ENCODE measurements at places on chromosomes 7 and 10. TPM values are rescaled to one million over a fixed set of nuclear protein-coding genes. Genes with fewer than 3 reads are reported as not detected.

CCL24 gene
- not detected for polyA plus RNA-seq

ATRNL1 gene
- 3.7 TPM for polyA plus RNA-seq

GARIN1A gene
- 0.44 TPM for polyA plus RNA-seq

OR6B1 gene
- not detected for polyA plus RNA-seq

GRCh38 chr7:73830681-73831583, at the start of gene CLDN4:
Gene CLDN4, plus strand, starts transcription at chr7:73830996. Its CDS starts 206 bp downstream, at chr7:73831202.
- peak; percentile 92 for DNase-seq

- DNase-seq: no peak
These were observed 3.2 kb upstream of the NFKB2 start for GRCh38 chr10:102392306-102392705.

DNA sequence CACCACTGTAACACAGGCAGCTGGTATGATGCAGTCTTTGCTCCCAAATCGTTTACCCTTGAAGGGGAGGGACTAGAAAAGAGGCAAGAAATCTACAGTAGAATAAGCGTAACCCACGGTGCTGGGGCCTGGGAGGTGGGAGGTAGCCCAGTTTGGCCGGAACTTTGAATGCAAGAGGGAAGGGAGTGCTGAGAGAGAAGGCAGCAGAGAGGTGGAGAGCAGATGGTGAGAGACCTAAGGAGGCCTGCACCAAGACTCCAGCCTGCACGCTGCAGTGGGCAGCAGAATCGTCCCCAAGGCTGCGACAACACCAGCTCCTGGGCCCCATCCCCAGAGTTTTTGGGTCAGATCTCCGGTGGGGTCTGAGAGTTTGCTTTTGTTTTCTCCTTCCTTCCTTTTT, 547.5 kb downstream of the GALNT17 start:
- DNase-seq: no peak

DNA sequence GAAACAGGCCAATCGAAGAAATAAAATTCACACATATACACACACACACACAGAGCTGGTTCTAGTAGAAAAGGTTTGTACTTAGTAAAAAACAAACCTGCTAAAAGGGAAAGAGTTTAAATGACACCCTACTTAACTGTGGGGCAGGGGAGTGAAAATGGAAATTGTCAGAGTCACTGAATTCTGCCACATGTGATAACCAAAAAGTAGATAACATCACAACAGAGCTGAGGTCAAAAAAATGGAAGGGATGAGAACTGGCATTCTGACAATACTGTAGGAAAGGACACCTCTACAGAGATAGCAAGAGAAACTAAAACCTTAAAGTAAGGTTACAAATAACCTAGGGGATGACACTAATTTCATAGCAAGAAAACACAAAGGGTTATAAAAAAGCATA, 74.6 kb downstream of the CACUL1 start:
- no peak for DNase-seq

- DNase-seq: no peak
These were observed 85.9 kb downstream of the LSMEM1 start for GRCh38 chr7:112566442-112567324.

DNA sequence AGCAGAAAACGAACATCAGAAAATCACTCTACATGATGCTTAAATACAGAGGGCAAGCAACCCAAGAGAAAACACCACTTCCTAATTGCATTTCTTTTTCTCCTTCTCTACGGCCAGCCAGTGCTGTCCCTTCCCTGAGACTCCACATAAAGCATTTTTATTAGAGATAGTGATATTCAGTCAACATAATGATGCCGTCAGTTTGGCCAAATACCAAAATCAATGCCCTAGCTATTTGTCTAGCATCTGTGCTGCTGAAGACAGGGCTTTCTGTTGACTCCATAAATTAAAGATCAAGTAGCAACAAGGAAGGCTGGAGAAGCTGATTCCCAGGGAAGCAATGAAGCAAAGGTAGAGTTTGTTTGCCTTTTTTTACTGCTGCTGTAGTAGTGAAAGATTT, 1024.9 kb downstream of the REEP3 start:
- DNase-seq: no peak

GRCh38 chr10:102334101-102334500, 61.4 kb upstream of the NFKB2 start:
- peak; percentile 23 for DNase-seq

PRR15 gene
- 30.2 TPM for polyA plus RNA-seq

WASL gene
- 36.8 TPM for polyA plus RNA-seq

- DNase-seq: no peak
These were observed 116.6 kb downstream of the DOCK4 start for GRCh38 chr7:112089551-112089950.

MUC3A gene
- polyA plus RNA-seq: 9.4 TPM

DNA sequence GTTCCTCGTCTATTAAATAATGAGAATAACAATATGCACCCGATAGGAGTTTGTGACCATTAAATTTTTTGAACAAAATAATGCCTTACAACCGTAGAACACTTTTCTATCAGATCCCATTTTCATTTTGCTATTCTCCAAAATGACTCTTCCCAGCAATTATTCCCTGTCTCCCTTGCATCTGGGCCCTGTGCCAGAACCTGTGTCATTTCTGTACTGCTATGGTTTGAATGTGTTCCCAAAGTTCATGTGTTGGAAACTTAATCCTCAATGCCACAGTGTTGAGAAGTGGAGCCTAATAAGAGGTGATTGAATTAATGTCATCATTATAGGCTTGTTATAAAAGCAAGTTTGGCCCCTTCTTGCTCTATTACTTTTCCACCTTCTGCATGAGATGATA, 33.2 kb upstream of the SMNDC1 start:
- no peak for DNase-seq

ARHGAP19 gene
- polyA plus RNA-seq: 2.7 TPM

PRKAR2B gene
- 16.2 TPM for polyA plus RNA-seq

DNA sequence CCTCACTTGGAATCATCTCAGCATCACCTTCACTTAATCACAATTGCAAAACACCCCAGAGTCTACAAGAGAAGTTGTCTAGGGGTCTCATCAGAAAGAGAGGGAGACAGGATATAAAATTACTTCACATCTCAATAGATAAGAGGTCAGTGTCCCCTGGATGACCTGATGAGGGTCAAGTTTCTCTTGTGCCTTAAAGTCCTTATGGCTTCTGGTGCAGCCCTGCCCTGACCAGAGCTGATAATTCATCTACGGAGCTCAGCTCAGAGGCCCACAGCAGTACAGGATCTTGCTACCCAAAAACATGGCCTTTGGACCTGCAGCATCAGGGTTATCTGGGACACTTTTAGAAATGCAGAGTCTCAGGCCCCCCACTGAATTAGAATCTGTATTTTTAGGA, 111.1 kb upstream of the GLI3 start:
- no peak for DNase-seq

- no peak for DNase-seq
These were observed 11.3 kb downstream of the FAM221A start for GRCh38 chr7:23691320-23691719.

DNA sequence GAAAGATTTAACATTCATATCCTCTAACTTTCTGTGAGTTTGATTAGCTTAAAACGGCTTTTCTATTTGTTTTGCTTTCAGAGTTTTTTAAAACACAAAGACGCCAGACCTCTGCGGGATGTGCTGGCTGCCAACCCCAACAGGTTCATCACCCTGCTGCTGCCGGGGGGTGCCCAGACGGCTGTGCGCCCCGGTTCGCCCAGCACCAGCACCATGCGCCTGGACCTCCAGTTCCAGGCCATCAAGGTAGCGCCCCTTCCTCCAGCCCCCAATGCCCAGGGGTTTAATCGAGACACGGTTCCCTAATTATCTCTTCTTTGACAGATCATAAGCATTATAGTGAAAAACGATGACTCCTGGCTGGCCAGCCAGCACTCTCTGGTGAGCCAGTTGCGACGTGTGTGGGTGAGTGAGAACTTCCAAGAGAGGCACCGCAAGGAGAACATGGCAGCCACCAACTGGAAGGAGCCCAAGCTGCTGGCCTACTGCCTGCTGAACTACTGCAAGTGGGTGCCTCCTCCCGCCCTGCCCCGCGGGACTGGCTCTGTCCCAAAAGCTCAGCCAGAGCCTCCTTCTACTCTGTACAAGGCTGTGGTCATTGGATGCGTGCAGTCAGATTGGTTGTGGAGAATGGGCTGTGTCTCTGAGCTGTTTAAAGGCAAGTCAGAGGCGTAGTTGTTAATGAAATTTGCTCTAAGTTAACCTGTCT, 71.2 kb downstream of the TRRAP start:
- DNase-seq: no peak

LRRC18 gene
- polyA plus RNA-seq: not detected

ABCB1 gene
- 6.5 TPM for polyA plus RNA-seq

DNA sequence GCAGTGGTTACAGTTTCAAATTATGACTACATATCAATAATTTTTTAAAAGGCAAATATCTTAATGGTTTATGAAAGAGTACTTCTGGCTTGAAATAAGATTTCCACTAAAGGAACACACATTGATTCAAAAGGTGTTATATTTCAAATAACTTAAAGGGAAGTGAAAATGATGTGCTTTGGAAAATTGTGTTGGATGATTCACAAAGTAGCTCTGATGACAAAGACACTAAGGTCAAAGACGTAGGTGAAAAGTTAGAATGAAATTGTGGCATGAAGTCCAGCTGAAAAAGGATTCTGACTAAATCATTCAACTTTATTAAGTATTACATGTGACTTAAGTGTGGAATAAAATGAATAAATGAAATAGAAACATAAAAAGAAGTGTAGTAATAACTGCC, 20.8 kb upstream of the OR2A5 start:
- DNase-seq: no peak

HABP2 gene
- 48.3 TPM for polyA plus RNA-seq

- no peak for DNase-seq
These were observed 775 bp upstream of the ABHD11 start for GRCh38 chr7:73739387-73739767.

- peak; percentile 39 for DNase-seq
These were observed 398.5 kb downstream of the PCDH15 start for GRCh38 chr10:54402576-54402975.

DNA sequence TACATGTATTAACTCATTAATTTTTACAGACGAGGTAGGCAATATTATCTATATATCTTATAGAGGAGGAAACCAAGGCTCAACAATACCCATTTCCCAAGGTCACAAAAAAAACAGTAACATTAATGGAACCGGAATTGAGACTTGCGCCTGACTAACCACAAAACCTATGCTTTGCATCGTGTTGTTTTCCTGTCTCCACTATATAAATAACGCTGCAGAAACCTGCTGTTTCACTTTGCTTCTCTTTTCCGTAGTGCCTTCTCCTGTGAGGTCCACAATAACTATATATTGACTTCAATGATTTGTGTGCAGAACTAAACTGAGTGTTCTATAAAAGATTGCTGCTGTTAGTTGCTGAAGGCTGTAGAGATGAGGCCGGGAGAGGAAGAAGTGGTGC, 97.7 kb upstream of the RPA3 start:
- DNase-seq: no peak

DNA sequence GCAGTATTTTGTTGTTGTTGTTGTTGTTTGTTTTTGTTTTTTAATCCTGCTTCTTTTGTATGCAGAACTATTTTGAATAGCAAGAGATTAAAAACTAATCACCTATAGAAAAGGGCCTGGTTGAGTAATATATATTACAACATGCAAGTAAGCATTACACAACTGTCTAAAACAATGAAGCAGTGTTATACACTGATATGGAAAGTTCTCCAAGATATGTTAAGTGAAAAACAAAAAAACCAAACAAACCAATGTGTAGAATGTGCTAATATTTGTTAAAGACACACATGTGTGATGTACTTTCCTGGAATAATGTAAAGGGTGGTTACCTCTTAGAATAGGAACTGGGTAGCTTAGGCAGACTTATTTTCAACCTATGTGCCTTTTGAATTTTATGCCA, 117.4 kb downstream of the ZNF365 start:
- DNase-seq: no peak

DNA sequence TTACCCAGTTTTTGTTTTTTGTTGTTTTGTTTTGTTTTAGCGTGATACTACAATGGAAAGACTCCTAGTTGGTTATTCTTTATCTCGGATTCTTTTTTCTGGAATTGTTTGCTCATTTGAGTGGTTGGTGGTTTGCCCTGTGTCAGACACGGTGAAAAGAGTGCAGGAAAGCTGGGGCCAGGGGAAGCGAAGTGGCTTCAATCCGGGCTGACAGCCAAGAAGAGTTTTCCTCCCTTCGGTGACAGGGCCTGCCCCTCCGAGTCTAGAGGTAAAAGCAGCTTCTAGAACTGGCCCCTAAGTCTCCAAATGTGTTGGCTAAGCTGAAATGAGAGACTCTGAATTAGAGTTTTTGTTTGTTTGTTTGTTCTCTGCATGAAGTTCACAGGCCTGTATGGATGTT, 5.7 kb upstream of the AP5Z1 start:
- no peak for DNase-seq

GRCh38 chr10:128579280-128579865, 453.1 kb upstream of the MKI67 start:
- no peak for DNase-seq

CCDC136 gene
- polyA plus RNA-seq: 8.3 TPM

- no peak for DNase-seq
These were observed 466.8 kb upstream of the FOXK1 start for GRCh38 chr7:4215176-4215720.

All from hepatocyte (in vitro differentiated cells).